ENCODE measurements at places on chromosomes 11 and 22.
A peak's percentile ranks its signal among the peaks of the same experiment; 100 is the strongest.

DNA sequence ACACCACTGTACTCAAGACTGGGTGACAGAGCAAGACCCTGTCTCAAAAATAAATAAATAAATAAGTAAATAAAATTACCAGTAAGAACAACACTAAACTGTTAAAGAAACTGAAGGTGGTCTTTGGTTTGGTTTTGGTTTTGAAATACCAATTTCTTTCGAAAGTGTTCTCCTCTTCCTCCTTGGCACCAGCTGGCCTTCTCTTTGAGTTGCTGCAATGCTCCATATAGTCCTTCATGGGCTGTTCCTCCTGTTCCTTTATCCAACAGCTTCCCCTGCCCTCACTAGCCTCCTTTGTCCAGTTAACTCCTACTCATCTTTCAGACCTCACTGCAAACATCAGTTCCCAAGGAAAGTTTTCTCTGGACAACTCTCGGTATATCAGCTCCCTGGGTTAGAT, 5.0 kb upstream of the UVRAG start:
- peak; percentile 51 for DNase-seq

- DNase-seq = no peak
These were observed 19.9 kb upstream of the APOA1 start for GRCh38 chr11:116857316-116857715.

GRCh38 chr11:86174101-86175046, 70.2 kb upstream of the EED start:
- no peak for DNase-seq

- DNase-seq = no peak
These were observed 23.9 kb upstream of the EED start for GRCh38 chr11:86220653-86221052.

- DNase-seq = no peak
These were observed 87.1 kb upstream of the YWHAH start for GRCh38 chr22:31857247-31857646.

- no peak for DNase-seq
These were observed 9.2 kb upstream of the RBM14 start for GRCh38 chr11:66607126-66607834.

DNA sequence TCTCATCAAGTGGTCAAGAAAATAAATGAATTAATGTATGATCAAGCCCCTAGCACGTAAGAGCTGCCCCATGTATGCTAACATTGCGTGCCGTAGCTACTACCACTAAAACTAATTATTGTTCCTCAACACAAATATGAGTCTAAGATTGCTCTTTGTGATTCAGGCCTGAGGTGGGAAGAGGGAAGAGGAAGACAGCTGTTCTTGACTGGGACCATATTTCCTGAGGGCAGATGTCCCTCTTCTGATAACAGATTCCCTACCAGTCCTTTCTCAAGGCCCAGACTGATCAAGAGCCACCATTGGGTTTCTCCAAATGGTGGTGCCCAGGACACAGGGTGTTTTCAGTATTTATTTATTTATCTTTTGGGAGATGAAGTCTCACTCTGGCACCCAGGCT, 87.2 kb upstream of the CADM1 start:
- no peak for DNase-seq

GRCh38 chr11:65274735-65275682, 13.2 kb downstream of the POLA2 start:
- peak; percentile 66 for DNase-seq

DNA sequence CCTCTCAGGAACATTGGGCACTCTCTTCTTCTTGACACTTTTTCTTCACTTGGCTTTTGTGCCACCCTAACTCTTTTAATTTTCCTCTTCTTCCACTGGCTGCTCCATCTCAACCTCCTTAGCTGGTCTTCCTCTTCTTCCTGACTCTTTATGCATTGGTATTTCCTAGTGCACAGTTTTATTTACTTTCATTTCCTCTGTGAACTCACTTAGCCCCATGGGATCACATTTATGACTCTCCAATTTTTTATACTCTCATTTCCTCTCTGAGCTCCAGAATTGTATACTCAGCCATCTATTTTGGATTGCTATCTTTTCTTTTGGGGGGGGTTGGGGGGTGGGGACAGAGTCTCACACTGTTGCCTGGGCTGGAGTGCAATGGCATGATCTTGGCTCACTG, 38.5 kb upstream of the LARGE1 start:
- no peak for DNase-seq

DNA sequence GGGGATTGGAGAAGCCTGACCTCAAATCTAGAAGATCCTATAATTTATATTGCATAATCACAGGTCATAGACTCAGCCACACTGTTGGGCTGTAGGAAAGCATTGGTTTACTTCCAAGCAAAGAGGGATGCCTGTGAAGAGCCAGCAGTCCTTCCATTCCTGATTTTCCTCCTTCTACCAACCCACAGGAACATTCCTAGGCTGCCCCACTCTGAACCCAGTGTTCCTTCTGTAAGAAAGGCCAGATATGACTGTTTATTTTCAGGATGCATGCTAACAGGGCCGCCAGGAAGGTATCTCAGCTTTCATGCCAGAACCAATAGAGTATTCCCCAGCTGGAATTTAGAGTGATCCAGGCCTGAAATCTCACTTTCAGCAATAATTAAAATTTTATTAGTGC, 197.1 kb downstream of the ETS1 start:
- DNase-seq = no peak

DNA sequence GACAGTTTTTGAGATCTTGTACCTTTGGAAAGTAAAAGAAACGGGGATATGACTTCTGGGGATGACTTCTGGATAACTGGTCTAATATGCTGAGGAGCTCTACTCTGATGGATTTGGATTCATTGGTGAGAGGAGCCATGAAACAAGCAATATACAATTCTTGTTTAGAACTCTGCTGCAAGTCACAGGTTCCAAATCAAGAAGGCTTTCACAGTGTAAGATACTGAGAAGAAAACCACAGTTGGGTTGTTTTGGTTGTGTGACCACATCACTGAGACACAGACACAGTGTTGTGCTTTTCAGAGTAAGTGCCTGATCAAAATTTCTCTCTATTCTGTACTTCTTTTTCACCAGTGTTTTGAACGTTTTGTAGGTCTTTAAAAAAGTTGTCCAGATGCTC, 13.1 kb upstream of the UCP2 start:
- no peak for DNase-seq

DNA sequence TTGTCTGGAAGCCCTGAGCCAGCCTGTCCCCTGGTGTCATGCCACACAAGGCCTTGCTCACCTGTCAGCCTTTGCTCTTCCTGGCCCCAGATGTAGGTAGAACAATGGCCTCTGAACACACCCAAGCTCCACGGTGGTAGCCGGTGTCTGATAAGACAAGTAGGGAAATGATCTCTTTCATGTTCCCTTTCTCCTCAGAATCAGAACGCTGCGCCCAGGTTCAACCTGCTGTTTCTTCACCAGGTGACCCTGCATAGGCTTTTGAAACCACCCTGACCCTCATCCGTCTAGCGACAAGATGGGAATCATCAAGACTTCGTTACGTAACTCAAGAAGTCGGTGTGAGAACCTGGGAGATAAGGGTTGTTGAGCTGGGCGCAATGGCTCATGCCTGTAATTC, 28.7 kb upstream of the YWHAH start:
- DNase-seq = no peak

DNA sequence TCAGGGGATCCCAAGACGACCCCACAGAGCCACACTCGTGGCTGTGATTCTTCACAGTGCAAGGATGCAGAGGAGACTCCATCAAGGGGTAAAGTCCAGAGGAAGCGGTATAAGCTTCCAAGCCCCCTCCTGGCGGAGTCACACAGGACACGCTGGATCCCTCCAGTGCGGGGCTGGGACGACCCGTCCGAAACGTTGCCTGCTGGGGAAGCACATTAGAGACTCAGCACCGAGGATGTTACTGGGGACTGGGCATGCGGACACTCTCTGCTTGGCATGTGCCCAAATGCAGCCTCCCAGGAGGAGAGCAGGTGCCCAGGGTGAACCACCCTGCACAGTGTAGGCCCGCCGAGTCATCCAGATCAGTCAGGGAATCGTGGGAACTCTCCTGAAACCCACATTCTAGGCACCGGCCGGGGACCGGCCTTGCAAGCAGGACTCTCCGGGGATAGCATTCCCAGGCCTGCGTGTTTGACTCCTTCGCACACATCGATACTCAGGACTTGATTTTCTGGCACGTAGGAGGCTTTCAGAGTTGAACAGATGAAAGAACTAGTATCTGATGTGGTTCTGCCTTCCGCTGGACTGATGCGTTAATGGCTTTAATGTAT, 229.8 kb downstream of the TBC1D22A start:
- DNase-seq = no peak

DNA sequence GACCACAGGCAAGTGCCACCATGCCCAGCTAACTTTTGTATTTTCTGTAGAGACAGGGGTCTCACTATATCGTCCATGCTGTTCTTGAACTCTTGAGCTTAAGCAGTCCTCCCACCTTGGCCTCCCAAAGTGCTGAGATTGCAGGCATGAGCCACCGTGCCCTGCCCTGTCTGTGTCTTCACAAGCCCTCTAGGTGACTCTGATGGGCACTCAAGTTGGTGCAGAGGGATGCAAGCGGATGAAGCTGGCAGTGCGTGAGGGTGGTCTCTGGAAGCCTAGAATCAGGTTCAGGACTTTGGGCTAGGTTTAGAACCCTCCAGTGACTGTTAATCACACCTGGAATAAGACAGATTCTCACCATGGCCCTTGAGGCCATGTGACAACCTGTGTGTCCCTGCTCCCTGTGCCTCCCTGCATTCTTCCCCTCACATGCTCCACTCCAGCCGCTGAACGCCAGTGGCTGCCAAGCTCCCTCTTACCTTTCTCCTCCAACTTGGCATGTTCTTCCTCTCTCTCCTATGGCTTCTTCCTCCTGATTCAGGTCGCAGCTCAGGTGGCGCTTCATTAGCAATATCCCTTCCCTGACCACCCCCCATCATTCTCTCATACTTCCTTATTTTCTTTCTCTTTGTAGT, 242.3 kb upstream of the TBCEL start:
- no peak for DNase-seq

DNA sequence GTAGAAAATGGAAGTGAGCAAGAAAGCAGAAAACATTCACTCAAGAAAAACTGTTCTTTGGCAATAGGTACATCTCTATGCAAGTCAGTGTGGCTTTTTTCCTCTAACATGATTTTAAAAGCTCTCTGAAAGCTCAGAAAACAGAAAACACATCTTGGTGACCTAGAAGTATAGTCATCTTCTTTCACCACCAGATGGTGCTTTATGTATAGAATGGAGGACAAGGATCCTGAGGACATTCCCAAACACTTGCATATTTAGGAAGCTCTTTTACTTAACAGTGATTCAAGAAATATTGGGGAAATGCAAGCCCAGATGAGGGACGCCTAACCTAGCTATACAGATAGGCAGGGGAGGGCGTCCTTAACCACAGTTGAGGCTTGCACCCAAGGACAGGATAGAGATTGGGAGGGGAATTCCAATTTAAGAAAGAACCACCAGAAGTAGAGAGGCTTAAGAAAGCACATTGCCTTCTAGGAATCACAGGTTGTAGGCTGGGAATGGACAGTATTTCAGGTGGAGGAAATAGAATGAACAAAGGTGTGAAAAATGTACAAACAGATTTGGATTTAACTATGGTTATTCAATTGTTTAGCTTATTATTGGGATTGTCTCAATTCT, 13.8 kb upstream of the CCDC81 start:
- no peak for DNase-seq

GRCh38 chr11:134818516-134818915, 406.5 kb upstream of the B3GAT1 start:
- DNase-seq = no peak

DNA sequence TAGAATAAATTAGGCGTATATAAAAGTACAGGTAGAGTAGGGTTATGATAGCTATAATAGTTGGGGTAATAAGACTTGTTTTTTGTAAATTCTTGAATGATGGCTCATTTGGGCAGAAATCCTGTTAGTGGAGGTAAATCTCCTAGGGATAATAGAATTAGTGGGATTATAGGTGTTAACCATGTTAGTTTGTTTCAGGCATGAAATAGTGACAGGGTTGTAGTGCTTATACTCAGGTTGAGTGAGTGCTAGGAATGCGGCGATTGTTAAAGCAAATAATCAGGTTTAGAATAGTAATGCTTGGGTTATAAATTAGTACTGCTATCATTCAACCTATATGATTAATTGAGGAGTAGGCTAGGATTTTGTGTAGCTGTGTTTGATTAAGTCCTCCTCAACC, 297.1 kb downstream of the DYNC2H1 start:
- DNase-seq = no peak

GRCh38 chr11:57798905-57799559, 37.4 kb downstream of the CTNND1 start:
- peak; percentile 19 for DNase-seq

- no peak for DNase-seq
These were observed 856.4 kb upstream of the LRRC4C start for GRCh38 chr11:42315846-42316245.

DNA sequence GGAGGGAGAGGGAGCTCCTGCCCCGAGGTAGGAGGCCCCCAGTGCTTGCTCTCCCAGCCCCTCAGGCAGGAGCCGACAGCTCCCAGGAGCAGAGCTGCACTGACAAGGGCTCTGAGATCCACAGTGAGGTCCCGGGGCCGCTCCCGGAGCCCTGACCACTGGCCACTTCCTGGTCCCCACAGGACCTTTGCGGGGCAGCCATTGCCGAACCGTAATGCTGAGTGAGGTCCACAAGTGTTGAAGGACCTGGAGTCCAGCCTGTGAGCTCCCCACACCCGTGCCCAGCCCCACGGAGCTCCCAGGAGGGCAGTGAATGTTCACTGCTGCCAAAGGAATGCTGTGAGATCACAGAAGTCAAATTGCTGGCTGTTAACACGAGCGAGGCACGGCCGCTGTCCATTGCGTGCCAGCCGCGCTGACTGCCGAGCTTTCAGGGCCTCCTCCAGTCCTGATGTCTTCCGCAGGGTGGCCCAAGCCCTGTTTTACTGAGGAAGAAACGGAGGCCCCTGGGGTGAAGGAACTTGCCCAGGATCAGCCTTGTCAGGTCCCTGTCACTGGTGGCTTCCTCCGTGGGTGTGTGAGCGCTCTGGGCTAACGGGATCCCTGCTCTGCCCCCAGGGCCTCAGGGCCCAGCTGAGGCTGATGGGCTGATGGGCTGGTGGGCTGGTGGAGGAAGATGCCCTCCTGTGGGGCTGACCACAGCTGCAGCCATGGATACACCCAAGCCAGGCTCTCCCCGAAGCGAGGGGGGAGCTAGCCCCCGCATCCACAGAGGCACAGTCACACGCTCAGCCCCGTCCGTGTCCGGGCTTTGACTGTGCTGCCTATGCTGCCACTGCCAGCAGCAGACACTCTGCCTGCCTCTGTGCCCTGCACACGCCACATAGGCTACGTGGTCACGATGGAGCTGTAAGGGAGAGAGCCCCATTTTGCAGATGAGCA, 70.8 kb downstream of the WNT7B start:
- DNase-seq = peak; percentile 85

GRCh38 chr22:42820045-42820763, 36.9 kb downstream of the ARFGAP3 start:
- peak; percentile 23 for DNase-seq

- DNase-seq = no peak
These were observed 77.5 kb upstream of the BID start for GRCh38 chr22:17851759-17852158.

GRCh38 chr22:41826430-41827383, 6.2 kb upstream of the SREBF2 start:
- no peak for DNase-seq

- DNase-seq = peak; percentile 57
These were observed 30.4 kb downstream of the COMMD9 start for GRCh38 chr11:36258730-36259360.

Data from NB4 (cell line).